ENCODE measurements at places on chromosomes 13 and 19.

DNA sequence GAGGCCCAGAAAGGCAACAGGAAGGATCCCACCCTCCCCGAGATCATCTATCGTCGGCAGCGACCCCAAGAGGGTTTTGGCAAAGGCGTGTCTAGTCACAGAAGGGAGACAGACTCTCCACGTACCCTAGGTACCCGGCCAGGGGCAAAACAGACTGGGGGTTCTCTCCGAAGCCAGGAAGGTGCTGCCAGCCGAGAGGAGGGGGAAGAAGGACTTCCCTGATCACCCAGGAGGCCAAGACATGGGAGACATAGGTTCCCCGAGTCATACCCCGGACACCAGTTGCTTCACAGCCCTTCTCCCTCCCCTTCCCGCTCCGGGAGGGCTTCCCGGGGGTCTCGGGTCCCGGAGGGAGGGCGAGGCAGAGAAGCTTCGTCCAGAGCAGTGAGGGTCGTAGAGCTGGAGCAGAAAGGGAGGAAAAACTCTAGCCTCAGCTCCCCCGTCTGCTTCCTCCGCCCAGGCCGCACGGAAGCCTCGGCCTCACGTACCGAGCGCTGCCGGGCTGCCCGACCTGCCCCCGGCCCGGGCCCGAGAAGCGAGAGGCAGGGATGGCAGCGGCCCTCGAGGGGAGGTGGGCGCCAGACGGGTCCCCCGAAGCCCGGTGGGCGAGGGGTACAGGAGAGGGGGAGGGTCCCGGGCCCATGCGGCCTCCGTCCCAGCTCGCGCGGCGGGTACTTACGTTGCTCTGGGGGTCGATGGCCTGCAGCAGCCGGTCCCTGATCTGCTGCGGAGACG lies 644 bp downstream of the MED26 start:
- no peak for DNase-seq

- no peak for DNase-seq
These were observed 14.9 kb upstream of the AP1M2 start for GRCh38 chr19:10601999-10602329.

- no peak for DNase-seq
These were observed 1.2 kb downstream of the RNF113B start for GRCh38 chr13:98175823-98176222.

GRCh38 chr13:32969516-32969941 lies 46.7 kb upstream of the KL start:
- DNase-seq: no peak

GRCh38 chr19:39738814-39739213 lies 985 bp upstream of the CLC start:
- DNase-seq: no peak

GRCh38 chr13:30697996-30698401 lies 37.3 kb upstream of the ALOX5AP start:
- DNase-seq: no peak

- peak; percentile 67 for DNase-seq
These were observed 25.7 kb upstream of the TPTE2 start for GRCh38 chr13:19586904-19587634.

DNA sequence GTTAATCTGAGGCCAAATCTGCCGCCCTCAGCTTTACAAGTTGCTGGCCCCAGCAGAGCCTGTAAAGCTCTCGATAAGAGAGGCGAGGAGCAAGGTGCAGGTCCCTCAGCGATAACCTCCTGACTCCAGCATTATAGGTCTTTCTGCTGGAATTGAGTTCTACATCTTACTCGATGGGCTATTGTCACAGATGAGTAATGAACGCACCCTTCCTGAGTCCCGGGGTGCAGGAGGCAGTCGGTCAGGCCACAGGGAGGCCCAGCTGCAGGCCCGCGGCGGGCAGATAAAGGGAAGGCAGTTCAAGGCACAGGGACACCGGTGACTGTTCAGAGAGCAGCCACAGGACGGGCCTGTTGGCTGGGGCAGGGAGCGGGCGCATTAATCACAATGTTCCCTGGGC lies 157.6 kb upstream of the OBI1 start:
- DNase-seq: no peak

- no peak for DNase-seq
These were observed 74.9 kb downstream of the ALOX5AP start for GRCh38 chr13:30810261-30810701.

DNA sequence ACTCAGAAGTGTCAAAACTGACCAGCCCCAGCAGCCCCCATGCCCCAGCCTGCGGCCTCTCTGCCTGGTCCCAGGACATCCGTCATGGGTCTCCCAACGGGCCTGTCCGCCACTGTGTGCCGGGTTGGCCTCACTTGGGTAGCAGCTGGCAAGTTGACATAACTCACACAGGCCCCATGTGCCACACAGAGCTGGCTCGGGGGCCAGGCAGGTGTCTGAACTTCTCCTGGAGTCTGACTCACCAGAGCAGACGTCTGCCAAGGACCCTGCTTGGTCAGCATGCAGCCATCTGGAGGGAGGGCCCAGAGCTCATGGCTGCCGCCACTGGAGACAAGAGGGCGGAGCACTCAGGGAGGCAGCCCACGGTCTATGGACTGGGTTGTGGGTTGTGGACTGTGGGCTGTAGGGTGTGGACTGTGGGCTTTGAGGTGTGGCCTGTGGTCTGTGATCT lies 32.0 kb upstream of the TMEM255B start:
- no peak for DNase-seq

DNA sequence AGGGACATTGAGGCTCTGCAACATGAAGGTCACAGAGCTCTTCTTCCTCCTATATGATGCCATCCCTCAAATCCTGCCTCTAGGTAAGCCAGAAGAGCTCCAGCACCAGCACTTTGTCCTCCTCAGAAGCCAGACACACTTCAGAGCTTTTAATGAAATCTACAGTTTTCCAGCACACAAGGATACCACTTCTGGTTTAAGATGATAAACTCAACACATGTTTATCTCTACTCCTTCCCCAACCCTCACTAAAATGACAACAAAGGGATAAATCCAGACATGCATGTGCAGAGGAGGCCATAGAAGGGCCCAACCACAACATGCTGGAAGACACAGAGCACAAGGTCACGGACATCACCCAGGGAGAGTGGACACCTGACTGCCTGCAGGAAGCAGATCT lies 195.3 kb downstream of the USP12 start:
- no peak for DNase-seq

GRCh38 chr13:85529218-85529594 lies 270.0 kb downstream of the SLITRK6 start:
- DNase-seq: no peak

DNA sequence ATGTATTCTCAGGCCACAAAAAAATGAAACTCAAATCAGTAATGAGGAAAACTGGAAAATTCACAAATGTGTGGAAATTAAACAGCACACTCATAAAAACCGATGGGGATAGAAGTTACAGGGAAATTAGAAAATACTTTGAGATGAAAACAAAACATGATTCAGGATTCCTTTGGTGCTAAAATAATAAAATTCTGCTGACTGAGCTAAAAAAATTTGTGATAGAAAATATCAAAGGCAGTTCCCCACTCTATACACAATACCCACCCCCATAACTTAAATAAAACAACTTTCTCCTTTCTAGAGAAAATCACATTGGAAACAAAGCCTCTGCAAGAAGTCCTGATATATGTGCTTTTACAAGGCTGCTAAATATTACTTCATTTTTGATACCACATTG lies 1.6 kb upstream of the ZNF233 start:
- no peak for DNase-seq

DNA sequence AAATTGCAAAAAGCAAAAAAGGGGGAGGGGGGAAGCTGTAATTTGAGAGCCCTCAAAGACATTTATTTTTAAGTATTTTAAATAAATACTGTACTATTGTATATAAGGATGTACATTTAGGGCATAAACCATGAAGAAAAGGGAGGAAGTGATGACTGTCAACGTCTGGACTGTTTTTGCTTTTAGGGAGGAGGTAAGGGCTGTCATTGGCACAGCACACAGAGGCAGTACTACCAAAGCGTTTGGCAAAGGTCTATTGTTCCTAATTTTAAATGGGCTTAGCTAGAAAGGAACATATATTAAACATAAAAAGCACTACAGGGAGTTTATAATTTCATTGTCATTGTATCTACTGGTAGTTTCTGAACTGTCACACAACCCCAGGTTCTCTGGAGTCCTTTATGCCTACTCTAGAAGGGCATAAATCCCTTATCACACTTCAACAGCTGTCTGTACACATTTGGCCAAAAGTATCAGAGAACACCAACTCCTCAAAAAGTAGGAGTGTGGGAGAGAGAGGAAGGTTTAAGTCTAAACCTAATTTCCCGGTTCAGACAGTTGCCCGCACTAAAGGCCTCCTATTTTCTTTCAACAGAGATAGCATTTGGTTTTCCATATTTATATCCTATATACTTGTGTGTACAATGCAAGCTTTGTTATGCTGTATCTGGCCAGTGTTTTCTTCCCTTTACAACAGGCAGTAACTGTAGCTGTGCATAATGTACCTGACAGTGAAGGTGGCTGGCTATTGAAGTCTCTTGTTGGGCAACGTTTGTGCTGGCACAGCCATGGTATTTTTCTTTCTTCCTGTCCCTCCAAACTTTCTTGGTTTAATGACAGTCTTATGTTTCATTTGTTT lies 406.2 kb downstream of the KLF5 start:
- DNase-seq: no peak

GRCh38 chr19:55341171-55341588 lies 1.5 kb downstream of the KMT5C start:
- no peak for DNase-seq

DNA sequence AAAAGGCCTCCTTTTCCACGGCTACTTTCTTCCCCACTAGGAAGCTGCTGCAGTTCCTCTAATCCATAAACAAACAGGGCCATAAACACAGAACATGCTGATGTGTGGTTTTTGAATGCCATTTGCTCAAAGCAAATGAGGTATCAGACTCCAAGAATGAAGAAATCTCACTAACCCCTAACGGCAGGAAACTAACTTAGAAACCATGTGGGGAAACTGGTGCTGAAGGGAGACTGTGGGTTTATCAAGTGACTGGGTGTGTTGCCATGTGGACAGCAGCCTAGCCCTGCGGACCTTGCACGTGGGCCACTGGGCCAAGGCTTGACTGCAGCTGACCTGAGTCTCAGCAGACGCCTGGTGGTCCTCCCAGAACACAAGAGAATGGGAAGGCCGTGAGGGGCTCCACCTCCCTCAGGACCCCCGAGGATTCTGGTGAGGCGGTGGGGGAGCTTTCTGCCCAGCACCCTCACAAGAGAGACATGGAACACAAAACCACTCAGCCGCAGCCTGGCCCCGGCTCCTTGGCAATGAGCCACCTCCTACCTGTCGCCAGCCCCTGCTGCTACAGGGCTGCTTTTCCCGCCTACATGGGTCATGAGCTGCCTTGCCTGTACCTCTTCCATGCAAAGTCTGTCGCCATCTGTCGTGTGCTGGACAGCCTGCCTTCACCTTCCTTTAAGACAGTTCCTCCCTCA lies 10.6 kb downstream of the SLC15A1 start:
- DNase-seq: no peak

- DNase-seq: no peak
These were observed 16.1 kb downstream of the PCDH8 start for GRCh38 chr13:52832313-52832712.

GRCh38 chr19:43560687-43561086 lies 14.6 kb downstream of the XRCC1 start:
- no peak for DNase-seq

DNA sequence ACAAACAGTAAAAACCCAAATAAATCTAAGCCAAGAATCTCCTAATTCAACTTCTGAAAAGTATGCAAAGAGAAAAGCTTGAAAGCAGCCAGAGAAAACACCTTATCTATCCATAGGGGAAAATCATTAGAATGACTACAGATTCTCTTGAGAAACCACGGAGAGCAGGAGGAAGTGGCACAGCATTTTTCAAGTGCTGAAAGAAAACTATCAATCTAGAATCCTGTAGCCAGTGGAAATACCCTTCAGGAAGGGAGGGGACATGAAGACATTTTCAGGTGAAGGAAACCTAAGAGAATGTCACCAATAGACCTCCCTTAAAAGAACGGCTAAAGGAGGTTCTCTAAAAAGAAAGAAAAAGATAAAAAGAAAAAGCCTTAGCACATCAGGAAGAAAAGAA lies 66.2 kb upstream of the XPO4 start:
- no peak for DNase-seq

DNA sequence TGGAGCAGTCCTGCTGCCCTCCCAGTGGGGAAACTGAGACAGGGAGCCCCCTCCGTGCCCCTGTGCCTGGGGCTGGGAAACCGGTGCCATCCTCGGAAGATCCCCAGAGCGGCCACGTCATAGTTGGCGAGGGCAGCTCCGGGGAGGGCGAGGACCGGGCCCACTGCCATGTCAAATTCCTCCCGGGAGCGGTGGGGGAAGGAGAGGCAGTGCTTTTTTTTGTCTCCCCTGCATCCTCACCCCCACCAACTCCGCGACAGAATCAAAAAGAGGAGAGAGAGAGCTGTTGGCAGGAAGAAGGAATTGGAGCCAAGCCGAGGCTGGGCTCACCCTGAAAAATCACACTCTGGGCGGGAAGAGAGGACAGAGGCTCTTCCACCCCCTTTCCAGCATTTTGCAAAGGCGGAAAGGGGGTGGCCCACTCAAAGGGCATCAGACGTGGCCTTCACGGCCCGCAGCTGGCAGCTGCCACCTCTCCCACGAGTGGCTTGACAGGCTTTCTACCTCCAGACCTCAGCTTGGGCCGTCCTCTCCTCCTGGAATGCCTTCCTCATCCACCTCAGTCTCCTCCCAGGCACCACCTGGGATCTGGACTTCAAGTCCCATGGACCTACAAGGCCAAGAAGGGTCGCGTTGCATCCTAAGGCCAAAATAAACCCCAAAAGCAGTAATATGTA lies 19.6 kb upstream of the NFIC start:
- DNase-seq: no peak

DNA sequence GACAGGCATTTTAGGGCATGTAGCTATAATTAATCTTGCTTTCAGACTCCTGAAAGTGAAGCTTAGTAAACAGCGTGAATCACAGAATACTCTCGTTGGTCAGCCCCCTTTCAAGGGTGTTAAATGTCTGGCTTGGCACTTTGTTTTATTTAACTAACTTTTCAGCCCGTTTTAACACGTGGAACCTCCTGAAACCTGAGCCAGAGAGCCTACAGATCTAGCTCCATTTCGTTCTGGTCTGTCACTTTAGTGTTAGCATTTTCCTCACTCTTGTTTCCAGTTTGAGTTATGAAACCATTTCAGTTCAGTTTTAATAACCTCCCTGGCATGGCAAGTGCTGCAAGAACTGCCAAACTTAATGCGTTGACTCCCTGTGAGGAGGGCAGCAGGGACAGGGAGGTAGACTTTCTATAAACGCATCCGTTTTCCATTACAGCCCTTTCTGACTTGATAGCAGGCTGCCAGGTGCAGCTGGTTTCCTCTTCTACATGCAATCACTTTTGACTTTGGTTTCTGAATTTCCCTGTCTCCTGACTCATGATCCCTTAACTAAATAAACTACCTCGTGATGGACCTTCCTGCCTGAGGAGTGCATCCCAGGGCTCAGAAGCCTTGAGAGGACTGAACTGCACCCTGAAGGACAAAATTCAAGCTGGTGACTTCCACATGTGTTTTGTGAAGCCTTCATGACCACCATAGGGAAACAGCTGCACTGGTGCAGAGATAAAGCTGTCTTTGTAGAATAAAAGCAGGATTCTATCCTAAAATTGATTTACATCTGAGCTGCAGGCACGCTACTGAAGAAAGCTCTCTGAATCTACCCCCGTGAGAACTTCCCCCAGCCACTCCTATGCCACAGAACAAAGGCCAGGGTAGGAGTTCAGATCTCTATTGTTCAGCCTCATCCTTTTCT lies 192.6 kb downstream of the DLEU7 start:
- DNase-seq: no peak

- DNase-seq: no peak
These were observed 2.8 kb downstream of the IGFLR1 start for GRCh38 chr19:35739275-35740107.

GRCh38 chr19:246551-246950 lies 44.7 kb downstream of the PLPP2 start:
- no peak for DNase-seq

GRCh38 chr13:65914716-65915115 lies 1315.4 kb downstream of the PCDH9 start:
- DNase-seq: no peak
